ENCODE measurements at places on chromosomes 1 and 21.

- no peak for DNase-seq
Measured at GRCh38 chr1:197911857-197912696, 5.1 kb upstream of the LHX9 start.

GRCh38 chr1:84753516-84754385 is 63.5 kb upstream of the SSX2IP start:
- peak; percentile 67 for DNase-seq

GRCh38 chr1:240508201-240508600 is 103.8 kb downstream of the GREM2 start:
- DNase-seq: no peak

- DNase-seq: no peak
Measured at GRCh38 chr1:224637515-224637914, 21.4 kb downstream of the CNIH3 start.

DNA sequence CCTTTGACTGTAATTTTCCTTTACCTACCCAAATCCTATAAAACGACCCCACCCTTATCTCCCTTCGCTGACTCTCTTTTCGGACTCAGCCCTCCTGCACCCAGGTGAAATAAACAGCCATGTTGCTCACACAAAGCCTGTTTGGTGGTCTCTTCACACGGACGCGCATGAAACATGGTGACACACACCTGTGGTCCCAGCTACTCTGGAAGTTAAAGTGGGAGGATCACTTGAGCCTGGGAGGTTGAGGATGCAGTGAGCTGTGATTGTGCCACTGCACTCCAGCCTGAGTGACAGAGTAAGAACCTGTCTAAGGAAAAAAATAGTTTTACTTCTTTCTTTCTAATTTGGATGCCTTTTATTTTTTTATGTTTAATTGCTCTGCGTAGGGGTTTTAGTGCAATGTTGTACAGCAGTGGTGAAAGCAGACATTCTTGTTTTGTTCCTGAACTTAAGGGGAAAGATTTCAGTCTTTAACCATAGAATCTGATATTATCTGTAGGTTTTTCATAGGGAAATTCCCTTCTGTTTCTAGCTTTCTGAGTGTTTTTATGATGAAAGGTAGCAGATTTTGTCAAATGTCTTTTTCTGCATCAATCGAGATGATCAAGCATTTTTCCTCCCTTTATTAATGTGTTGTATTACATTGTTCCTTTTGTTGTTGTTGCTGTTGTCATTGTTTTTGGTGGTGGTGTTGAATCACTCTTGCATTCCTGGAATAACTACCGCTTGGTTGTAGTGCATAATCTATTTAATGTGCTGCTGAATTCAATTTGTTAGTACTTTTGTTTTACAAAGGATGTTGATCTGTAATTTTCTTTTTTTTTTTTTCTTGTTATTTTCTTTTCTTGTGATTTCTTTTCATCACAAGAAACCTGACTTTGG is 497.4 kb downstream of the DISC1 start:
- no peak for DNase-seq

GRCh38 chr1:168565825-168566224 is 10.6 kb upstream of the XCL1 start:
- DNase-seq: no peak

DNA sequence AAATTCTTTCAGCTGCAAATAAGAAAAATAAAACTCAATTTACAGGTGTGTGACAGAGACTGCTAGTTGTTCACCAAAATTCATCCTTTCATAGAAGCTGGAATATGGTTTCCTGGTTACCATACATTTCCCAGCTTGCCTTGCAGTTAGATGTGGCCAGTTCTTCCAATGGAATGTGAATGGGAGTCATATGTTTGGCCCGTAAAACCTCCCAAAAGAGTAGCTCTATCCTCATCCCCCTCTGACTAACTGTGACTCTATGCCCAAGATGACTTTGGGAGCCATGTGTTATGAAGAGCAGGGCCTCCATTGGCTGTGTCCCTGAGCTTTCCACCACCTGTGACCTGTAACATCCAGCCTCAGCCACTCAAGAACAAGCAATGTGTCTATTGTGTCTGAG is 90.6 kb upstream of the NGF start:
- DNase-seq: no peak

GRCh38 chr21:26001356-26001755 is 169.2 kb downstream of the APP start:
- DNase-seq: no peak

DNA sequence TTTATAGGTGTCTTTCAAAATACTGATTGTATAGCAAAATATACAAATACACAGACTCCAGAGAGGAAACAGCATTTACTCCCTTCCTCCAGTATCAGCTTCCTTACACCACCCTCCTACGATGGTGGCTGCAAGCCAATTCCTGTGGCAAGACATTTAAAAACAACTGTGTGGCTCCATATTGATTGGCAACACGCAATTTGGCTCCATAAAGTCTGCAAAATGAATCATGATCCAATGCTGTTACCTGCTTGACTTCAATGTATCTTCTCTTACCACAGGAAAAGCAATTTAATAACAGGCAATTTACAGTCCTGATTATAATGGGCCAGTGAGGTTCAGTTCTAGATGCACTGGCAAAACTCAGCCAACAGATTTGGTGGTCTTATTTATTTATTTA is 19.7 kb upstream of the ATP6V1G3 start:
- no peak for DNase-seq

DNA sequence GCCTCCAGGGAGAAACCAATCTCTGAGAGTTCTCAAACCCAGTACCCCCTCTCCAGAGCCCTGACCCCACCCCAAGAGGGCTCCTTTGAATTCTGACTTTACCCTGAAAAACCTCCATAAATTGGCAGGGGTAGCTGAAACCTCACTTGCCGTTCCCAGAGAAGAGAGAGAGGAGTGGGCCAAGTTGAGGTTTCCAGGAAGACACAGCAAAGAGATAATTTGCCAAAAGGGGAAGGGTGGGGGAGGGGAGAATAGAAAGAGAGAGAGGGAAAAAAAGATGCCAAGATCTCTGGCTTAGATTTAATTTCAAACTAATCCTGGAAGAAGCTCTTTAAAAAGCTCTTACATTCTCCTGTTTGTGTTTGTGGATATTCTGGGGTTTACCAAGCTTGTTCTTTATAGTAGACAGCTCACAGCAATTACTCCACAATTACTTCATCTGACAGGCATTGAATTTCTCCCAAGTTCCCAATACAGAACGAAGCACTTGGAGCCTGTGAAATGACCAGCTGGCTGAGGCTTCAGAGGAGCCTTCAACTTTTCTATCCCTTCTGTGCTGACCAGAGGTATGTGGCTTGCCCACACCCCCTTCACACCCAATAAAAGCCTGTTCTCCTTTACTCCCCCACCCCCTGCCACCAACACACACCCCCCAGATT is 1.1 kb upstream of the GRHL3 start:
- no peak for DNase-seq

DNA sequence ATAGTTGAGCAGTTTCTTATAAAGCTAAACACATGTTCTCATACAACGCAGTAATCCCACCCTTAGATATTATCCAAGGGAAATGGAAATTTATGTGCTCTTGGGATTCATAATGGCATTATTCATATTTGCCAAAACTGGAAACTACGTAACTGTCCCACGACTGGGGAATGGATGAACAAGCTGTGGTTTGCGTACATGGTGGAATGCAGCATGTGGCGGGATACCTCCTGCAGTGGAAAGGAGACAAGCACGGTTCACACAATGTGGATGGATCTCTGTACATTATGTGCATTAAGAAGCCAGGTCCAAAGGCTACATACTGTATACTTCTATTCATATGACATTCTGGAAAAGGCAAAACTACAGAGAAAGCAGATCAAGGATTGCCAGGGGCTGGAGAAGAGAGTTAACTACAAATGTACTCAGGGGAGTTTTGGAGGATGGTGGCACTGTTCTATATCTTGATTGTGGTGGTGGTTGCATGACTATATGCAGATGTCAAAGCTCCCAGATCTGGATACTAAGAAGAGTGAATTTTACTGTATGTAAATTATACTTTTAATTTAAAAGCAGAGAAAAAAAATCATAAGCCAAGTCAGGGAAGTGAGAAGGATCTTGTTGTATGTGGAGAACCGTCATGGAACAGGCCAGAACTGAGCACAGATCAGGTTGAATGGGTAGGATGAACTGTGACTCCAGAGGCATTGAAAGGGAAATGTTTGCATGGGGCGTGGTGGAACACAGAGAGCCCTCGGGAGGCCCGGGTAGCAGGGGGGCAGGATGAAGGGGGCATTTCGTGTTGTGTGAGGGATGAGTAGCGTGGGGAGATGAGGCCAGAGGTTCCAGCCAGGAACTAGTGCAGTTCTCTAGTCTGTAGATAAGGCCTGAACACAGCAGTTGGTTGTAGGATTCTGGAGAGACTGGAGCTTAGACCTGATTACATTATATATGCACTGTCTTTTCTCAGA is 90.7 kb downstream of the GALNT2 start:
- DNase-seq: no peak

DNA sequence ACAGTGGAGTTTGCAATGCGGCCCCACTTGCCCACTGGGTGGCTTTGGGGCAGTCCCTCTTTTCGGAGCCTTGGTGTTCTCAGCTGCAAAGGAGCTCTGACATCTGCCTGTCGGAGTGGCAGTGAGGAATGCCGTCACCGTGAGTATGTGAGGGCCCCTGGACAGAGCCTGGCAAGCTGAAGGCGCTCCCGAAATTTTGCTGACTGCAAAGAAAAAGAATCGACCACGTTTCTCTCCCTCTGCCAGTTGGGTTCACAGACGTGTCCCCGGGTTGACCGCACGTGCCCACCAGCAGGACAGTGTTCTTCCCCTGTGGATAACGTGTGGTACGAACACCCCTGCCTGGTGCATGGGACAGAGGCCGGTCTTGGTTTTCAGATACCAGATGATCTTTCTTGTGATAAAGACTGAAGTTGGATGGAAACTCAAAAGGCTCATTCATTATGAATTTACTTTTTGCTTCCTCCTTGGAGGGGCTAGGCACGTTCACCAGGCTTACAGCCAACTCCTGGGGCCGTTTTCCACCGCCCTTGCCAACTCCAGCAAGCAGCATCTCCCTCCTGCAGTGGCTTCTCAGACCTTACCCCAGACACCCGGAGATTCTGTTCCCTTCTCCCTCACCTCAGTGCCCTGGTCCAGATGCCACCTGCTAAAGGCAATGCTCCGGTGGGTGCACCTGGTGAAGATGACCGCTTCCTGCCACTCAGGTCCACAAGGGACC is 29.7 kb downstream of the ECE1 start:
- DNase-seq: no peak

DNA sequence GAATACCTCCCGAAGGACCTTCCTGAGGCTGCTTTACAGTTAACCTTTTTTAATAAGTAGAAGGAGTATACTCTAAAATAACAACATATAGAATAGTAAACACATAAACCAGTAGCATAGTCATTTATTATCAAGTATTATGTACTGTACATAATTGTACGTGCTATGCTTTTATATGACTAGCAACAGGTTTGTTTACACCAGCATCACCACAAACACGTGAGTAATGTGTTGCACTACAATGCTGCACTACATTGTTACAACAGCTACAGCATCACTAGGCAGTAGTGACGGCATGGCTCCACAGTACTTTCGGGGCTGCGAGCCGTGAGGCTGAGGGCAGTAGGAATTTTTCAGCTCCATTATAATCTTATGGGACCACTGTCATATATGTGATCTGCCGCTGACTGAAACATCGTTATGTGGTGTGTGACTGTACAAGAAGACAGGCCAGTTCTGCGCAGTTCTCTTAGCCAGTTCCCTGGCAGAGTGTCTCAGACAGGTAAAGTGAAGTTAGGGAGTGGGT is 82.8 kb upstream of the LRRC8D start:
- no peak for DNase-seq

DNA sequence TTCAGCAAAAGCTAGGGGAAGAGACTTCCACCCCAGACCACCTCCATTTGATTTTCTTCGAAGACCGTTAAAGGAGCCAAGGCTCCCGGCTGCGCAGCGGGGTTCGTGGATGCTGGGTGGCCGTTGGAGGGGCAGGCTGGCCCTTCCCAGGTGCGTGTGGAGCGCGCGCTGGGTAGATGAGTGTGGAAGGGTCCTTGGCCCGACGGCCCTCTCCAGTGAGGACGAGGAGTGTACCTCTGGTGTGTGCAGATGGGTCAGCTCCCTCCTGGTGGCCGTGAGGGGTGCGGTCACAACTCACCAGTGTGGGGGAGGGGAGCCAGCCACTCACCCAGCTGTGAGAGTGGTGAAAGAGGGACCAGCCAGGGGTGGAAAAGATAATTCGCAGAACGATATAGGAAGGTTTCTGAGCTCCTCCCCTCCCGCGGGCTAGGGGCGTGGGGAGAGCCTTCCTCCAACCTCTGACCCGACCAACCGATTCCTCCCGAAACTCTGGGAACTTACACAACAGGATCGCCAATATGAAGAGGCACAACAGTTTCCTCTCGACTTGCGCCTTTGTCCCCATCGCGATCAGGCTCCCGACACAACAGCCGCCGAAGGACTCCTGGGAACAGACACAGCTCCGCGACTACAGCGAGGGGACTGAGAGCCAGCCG is at the start of gene F11R:
Gene F11R, minus strand, starts transcription at position 644 of the 656 bp plus-strand sequence. Its CDS starts 79 bp downstream, at position 565.
- DNase-seq: peak; percentile 5

- DNase-seq: no peak
Measured at GRCh38 chr1:171137580-171137979, 46.9 kb downstream of the FMO3 start.

GRCh38 chr1:14738235-14738634 is 139.8 kb downstream of the KAZN start:
- no peak for DNase-seq

DNA sequence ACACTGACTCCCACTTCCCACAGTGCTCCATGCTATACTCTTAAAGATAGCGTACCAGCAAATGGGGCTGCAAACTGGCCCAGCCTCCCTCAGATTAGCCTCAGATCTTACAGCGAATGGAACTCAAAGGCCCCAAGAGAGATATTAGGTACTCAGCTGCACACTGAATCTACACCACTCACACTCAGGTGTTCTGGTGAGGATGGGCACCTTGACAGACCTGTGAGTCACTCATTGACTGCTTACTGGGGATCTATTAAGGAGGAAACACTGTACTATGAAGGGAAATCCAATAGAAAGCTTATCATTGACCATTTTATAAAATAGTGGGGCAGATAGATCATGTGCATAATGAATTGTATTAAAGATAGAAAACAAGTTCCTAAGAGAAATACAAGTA is 164.3 kb upstream of the ATP1B1 start:
- no peak for DNase-seq

DNA sequence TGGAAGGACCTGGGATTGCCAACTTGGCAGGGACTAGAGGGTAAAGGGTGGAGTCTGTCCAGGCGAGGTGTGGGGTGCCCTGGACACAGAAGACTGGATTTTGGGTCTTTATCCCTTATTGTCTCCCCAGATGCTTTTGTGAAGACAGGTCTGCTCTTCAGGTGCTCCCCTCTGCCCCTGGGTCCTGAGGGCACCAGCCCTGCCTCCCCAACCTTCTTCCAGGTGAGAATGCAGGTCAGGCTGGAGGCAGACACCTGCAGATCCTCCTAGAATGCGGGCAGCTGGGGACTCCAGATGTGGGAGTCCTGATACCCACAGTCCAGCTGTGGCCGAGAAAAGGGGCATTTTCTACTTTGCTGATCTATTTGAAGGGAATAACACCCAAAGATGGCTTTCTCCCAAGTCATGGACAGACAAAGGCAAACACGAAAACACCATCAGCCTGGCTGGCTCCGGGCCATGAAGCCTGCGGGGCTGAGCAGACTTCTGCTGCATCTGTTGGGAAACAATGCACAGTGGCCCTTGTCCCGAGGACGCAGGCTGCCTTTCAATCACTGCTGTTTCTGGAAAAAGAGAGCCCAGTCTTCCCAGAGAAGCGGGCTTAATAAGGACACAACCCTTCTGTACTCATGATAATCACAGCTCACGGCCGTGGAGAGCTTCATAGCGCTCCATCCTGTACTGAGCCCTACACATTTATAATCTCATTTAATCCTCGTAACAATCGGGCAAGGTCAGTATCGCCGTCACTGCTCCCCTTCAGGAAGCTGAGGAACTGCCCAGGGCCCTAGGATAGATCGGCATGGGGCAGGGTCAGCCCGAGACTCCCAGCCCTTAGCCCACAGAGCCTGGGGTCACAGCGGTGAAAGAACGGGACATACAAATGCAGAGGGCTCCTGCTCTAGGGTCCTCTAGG is 62.0 kb upstream of the ABCG1 start:
- DNase-seq: peak; percentile 91

Data from caudate nucleus (tissue), 63 donors.